ENCODE measurements at places on chromosomes 12 and 14.

GRCh38 chr14:99790978-99791376 is 2.2 kb upstream of the EML1 start:
- DNase-seq, result no peak

DNA sequence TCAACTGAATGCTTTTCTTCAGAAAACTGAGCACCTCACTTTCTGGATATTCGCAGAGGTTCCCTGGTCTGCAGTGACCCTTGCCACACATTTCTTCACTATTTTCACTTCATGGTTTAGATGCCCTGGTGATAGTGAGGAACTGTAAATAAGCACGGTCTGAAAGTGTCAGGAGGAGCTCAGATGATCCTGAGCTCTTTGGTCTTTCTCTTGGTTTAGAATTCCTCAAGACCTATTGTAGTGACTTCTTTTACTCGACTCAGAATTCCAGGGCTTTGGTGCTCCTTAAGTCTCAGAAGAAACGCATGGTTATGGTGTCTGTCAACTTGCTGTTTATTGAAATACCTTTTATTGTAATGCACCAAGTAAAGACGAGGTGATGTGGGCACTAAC is 84.0 kb downstream of the SAMD4A start:
- no peak for DNase-seq

- DNase-seq, result no peak
Measured at GRCh38 chr14:38065106-38065762, 142.5 kb upstream of the SSTR1 start.

DNA sequence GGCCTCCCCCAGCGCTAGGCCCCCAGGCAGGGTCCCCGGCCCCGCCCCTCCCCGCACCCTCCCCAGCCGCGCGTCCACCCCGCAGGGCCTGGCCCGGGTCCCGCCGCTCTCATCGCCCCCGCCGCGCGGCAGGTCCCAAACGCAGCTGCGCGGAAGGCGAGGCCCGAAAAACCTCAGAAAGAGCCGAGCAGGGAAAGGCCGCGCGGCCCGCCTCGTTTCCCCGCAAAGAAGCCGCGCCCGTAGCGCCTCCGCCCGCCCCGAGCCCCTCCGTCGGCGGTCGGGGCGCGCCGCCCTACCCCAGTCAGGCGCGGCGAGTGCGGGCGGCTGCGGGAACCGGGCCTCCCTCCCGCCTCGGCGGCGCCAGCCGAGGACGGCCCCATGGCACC is 324 bp downstream of the POLE start:
- no peak for DNase-seq

- no peak for DNase-seq
Measured at GRCh38 chr14:35992816-35993683, 166.9 kb downstream of the BRMS1L start.

DNA sequence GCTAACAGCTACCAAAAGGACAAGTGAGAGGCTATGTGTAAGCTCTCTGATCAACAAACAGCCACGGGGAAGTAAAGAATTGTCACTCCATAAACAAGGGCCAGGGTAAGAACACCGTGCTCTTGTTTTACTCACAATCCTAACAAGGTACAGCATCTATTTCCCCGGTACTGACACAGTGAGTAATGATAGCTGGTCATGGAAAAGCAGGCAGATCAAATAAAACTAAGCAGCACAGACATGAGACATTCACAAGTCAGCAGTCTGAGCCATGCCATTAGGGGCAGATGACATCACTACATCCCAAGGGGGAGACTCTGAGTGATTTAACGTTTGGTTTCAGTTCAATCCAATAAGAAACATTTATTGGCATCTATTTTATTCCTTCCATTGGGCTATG is 54.4 kb downstream of the ARL6IP4 start:
- DNase-seq, result peak; percentile 10

GRCh38 chr12:11832093-11832492 is 182.6 kb downstream of the ETV6 start:
- no peak for DNase-seq

GRCh38 chr14:92058006-92058917 is 18.4 kb upstream of the TRIP11 start:
- no peak for DNase-seq

DNA sequence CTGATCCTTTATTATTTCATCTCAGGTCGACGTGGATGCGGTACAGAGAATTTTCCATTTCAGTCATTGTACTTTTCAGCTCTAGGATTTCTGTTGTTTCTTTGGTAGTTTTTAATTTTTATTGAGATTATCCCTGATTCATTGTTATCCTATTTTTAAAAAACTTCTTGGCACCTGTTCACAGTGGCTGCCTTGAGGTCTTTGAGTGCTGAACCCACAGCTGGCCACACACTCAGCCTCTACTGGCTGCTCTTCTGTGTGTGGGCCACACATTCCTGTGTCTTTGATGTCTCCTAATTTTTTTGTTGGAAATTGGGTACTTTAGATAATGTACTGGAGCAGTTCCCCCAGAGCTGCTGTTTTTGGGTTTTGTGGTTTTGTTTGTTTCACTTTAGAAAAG is 37.7 kb upstream of the ASPG start:
- no peak for DNase-seq

- peak; percentile 79 for DNase-seq
Measured at GRCh38 chr12:14769969-14770495, 33.2 kb downstream of the WBP11 start.

- DNase-seq, result peak; percentile 66
Measured at GRCh38 chr12:1808798-1809480, 11.4 kb upstream of the LRTM2 start.

DNA sequence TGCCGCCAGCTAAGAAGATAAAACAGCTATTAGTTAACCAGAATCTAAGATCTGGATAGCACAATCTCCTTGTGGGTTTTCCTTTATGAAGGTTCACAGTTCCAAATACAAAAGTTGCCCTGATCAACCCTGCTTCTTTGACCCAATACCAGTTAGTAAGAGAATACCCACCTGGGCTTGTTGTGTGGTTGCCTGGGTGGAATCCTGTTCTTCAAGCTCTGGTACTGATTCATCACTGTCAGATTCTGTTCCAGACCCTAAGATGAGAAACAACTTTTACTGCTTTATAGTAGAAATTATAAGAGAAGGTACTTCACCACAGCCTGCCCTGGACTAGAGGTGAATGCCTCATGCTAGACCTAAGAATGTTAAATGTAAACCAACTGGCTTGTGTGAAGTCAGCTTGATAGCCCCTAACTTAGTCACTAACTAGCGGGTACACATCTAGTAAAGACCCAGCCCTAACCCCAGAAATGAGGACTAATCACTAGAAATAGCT is 10.6 kb downstream of the NACA start:
- DNase-seq, result no peak

- no peak for DNase-seq
Measured at GRCh38 chr14:50978529-50978871, 34.2 kb upstream of the PYGL start.

DNA sequence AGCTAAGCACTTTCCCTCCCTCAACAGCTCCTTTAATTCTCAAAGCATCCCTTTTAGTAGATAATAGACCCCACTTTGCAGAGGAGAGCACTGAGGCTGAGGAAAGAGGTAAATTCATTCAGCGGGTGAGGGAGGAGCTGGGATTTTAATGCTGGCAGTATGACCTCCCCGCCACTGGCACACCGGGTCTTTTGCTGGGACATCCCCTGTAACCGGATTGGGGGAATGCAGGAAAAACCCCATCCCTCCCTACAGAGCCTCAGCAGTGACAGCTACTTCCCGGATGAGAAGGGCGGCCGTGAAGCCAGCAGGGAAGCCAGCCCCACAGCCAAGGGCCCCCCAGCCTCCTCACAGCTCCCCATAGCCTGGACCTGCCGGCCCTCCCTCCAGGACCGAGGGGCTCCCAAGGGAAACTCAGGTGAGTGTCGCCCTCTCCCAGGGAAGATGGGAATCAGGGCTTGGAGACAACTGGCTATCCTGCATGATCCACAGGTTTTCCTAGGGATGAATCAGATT is 12.1 kb downstream of the ZBTB39 start:
- no peak for DNase-seq

DNA sequence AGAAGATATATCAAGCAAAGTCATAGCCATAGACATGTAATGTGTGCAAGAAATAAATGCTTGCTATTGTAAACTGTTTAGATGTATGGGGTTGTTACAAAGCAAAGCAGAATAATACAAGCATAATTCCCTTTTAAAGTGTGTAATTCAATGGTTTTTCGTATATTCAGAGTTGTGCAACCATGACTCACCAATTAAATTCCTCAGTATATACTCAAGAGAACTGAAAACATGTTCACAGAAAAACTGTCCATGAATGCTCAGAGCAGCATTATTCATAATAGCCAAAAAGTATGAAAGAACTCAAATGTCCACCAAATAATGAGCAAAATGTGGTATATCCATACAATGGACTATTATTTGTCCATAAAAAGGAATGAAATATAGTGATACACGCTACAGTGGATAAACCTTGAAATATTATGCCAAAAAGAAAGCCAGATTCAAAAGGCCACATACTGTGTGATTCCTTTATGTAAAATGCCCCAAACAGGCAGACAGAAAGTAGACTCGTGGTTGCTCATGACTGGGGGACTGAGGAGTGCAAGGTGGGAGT is 9.3 kb downstream of the GXYLT1 start:
- peak; percentile 22 for DNase-seq

DNA sequence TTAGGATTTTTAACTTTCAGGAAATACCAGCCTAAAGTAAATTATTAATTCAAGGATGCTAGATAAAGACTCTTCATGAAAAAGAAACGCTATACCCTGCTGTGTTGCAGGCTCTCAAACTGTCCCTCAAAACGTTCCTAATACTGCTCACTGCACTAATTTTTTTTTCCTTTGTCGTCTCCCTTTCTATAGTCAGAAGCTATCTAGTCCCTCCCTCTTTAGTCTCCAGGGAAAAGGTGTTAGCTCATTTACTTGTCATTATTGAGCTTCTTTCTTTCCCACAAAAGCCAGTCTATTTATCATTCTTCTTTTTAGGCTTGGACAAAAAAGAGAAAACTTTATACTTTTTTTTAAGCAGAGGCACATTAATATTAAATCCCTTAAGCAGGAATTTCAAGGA is 30.3 kb upstream of the INSM2 start:
- no peak for DNase-seq

- DNase-seq, result no peak
Measured at GRCh38 chr12:52010692-52011601, 4.2 kb downstream of the TAMALIN start.

GRCh38 chr12:24895612-24896011 is 53.3 kb downstream of the BCAT1 start:
- DNase-seq, result no peak

GRCh38 chr12:63995512-63995911 is 151.0 kb downstream of the SRGAP1 start:
- DNase-seq, result no peak

All from MV-4-11 (cell line).